ENCODE measurements at places on chromosomes 6 and 20.

DNA sequence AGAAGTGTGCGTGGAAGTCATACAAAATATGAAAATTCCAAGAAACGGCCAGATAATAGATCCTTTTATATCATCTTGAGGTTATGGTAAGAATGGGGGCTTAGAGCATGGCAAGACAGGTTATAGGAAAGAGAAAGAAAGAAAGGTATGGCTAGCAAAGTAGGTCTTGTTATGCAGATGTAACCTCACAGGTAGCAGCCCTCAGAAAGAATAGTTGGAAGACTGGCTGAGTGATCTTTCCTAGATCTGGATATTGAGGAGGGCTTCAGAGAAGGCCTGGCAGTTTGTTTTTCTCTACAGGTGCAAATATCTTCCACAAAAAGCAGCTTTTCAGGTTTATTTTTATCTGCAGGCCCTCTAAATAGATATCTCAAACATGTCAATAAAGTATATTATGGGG lies 679.5 kb downstream of the KHDRBS2 start:
- DNase-seq = no peak

DNA sequence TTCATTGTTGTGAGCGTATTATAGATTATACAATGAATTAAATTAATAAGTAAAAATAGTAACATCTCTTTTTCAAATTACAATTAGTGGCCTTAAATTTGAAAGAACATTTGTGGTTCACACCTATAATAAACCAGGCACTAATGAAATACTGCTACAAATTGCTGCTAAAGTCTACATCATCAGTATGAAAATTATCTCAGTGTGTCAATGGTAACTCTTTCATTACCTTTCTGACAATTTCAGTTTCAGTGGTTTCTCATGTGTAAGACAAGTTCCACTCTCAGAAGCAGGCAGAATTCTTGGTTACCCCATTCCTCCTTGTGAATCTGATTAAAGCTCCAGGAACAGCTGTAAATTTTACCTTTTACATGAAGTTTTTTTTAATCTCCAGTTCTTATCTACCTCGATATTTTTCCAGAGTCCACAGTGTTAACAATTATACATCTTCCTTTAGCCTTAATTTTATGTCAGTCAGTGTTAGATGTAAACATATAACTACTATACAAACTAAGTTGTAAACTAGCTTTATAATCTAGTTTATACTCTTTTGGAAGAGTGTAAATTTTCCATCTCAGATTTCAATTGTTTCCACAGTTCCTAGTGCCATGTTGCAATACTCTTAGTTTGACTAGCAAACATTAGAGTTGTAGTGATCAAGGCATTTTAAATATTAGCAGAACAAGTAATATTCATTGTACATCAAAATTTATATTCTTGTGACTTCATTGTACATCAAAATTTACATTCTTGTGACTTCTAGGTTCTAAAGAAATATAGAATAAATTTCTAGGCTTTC lies 1038.4 kb downstream of the EPHA7 start:
- DNase-seq = no peak

DNA sequence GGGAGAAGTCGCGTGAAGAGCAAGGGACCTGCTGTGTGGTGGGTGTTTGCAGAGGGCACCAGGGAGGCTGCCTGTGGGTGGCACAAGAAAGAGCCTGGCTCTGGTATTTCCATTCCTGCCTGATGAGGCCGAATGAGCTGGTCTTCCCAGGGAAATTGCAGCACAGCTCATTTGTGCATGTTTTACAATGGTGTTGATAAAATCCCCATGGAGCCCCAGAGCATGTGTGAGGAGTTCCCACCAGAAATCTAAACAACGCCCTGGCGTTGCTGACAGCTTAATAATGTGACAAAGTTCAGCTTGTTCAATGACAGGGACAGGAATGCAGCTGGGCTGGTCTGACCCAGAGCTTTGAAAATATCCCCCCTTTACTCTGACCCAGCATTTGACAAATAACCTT lies 135.5 kb downstream of the CLIC5 start:
- DNase-seq = no peak

DNA sequence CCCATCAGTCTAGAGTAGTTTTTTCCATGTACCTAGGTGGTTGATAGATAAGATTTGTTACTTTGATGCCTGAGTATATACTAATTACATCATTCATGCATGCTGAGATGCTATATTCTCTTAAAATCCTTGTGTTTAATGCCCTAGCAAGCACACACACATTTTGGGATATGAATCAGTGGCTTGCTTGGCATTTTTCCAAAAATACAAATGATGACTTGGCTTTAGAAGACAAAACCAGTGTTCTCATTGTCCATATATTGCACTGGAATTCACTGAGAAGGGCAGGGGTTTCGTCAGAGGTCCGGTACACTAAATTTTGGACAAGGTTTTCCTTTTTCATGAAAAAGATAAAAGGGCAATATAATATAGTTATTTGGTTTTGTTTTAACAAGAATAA lies 24.9 kb downstream of the GTPBP2 start:
- no peak for DNase-seq

DNA sequence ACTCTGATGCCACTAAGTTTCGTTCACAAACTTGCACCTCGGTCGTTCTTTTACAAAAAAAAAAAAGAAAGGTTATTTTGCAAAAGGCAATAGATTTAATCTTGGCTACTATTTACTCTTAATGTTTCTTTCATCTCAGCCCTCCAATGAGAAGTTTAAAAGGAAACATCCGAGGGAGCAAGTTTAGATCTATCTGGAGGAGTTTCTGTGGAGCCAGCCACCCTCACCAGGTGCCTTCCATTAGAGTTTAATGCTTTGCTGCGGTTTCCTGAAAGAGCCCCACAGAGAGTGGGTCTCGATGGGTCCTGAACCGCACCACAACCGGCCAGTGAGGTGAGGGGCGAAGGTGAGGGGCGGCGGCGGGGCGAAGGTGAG lies 632 bp downstream of the PRKN start:
- no peak for DNase-seq

DNA sequence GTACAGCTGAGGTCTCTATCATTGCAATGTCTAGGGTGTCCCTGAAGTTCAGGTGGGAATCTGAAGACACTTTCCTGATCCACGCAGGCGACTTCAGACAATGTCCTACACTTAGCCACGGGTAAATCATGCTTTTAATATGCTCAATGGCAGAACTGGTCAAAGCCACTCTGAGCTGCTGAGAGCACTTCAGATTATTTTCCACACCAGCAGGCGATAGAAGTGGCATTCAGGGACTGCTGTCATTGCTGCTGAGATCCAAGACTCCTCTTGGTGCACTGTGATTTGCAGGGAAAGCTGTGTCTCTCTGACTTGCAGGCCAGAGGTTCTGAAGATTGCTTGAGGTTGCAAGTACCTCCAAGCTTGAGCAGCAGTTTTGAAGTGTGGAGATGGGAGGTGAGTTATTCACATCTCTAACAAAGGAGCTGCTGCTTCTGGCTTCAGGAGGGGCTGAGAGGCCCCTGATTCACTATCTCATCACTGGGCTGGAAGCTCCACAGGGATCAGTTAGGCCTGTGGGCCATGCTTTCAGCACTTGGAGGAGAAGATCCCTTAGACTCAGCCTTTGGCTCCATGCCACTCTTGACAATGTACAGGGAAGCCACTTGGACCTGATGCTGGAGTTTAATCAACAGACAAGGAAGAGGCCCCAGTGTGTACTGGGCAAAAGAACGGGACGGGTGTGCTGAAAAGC lies 2.9 kb upstream of the SSTR4 start:
- no peak for DNase-seq

DNA sequence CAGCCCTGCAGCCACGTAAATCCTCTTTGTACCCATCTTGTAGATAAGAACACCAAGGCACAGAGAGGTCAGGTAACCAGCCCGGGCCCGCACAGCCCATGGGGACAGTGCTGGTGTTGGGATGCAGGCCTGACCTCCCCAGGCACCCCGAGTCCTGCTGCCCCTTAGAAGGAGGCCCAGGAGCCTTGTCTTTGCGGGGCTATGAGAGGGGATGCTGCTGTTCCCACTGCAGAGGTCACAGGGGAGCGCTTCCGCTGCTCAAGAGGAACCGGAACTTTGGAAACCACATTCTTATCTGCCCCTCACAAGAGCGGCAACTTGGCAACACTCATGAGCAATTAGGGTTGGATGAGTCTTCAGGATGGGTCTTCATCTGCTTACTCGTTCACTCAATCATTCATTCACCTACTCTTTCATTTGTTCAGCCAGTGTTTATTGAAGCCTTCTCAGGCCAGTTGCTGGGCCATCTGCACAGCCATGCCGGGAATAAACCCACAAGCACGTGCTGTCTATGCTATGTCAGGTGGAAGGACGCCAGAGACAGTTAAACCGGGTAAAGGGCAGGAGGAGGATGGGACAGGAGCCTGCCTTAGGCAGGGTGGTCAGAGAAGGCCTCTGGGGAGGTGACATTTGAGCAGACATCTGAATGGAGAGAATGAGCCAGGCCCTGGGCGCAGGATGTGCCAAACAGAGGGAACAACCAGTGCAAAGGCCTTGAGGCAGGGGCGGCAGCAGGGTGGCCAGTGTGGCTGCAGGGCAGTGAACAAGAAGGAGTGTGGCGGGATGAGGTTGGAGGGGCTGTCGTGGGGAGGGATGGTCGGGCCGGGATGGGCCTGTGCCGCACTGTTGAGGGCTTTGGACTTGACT lies 60.8 kb downstream of the RBM38 start:
- DNase-seq = no peak

All from NCI-H1105 treated with DMSO at 0.1 percent for 48 hours (cell line).